ENCODE measurements at places on chromosomes 1 and 21.

GRCh38 chr1:20903437-20903836, 116.3 kb upstream of the HP1BP3 start:
- no peak for DNase-seq

DNA sequence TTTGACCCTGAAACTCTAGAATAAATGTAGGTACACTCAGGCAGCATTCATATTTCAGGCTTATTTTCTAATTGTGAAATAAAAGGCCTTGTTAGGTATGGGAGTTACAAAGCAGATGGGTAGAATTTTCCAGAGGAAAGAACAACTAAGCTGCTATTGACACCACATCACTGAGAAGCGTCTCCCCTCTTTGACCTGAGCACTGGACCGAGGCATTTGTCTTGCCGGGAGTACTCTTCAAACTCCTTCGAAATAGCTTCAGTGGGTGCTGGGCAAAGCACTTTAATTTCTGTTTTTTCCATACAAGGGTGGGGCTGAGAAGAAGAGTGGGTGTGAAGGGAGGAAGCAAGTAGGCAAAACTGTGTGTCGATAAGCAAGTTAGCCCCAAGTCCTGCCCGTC, 36.4 kb downstream of the ABCA4 start:
- DNase-seq, result no peak

DNA sequence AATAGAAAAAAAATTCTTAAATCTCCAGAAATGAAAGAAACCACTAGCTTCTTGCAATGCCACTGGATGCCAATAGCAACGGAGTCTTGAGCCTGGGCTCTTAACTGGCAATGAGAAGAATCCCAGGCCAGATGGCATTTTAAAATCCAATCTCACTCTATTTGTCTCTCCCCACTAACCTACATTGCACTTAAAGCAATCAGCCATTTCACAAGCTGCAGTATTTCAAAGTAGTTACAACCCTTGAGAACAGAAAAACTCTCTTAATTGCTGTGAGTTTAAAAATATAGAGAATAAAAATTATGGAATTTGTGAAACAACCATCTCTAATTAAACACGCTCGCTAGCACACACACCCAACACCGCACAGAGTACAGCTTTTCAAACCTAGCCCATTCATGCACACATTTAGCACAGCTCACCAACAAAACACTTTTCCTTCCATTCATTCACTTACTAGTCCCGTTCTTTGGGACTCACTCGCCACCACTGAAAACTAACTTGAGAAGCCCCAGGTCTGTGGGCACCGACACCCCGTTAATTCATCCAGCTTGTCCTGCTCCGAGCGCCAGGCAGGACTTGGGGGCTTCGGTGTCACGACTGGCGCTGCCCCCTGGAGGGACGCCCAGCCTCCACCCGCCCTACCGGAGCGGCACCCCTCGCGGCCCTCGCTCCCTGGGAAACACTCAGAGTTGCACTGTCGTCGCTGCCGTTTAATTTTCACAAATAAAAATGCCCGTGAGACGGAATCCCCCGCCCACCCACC, 1.0 kb downstream of the DDAH1 start:
- DNase-seq, result no peak

DNA sequence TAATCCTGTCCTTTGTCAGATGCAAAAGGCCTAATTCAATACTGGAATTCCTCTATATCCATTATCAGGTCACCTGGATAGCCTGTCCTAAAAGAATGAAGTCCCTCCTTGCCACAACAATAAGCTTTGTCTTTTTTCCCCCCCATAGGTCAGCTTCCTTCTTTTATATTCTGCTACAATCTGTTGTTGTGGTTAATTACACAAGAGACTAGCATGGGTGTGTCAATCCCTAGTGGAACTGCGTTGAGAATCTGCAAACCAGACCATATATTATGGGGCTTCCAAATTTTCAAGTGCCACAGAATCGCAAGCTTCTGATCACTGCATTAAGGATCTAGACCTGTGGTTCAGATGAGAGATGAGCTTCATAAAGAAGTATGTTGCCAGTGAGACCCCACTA, 349.6 kb downstream of the SMYD3 start:
- DNase-seq, result no peak

DNA sequence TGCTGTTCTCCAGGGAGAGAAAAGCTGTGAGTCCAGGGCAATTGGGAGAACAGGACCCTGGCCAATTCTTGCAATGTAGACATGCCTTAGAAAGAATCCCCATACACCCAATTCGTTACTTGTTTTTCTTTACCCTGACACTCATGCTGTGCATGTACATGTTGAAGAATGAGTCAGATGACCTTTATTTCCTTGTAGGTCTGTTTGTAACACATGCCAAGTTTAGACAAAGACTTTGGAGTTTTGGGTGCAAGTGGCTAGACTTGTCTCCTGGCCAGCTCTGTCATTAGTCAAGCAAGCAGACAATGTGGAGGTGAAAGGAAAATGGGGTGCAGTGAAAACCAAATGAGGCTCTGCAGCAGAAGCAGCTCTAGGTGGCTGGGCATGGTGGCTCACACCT, 38.1 kb downstream of the GNPAT start:
- DNase-seq, result no peak

DNA sequence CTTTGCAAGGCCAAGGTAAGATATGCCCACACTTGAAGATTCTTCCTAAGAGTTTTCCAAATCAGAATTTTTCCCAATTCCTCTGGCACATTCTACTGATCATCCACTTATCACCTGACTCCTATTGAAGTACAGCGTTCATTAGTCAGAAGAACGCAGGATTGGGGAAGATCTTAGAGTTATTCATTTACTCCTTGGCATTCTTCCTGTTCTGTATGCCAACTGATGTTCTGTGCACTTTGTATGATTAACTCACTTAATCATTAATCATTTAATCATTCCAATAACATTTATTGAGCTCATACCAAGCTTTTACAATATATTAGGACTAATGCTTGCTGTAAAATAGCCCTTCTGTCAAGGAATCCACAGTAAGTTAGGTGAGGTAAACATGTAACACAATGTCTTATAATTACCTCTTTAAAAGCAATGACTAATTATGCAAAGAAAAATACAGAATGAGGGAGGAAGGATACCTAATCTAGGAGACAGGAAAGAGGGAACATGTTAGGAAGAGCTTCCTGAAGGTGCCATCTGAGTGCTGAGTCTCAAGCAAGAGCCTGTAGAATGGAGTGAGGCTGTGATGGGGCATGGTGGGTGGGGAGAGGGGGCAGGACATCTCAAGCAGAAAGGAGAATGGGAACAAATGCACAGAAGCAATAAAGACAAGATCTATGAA, 71.1 kb upstream of the DPT start:
- DNase-seq, result no peak

- no peak for DNase-seq
Observed at GRCh38 chr1:239735111-239735510, 348.7 kb downstream of the CHRM3 start.

DNA sequence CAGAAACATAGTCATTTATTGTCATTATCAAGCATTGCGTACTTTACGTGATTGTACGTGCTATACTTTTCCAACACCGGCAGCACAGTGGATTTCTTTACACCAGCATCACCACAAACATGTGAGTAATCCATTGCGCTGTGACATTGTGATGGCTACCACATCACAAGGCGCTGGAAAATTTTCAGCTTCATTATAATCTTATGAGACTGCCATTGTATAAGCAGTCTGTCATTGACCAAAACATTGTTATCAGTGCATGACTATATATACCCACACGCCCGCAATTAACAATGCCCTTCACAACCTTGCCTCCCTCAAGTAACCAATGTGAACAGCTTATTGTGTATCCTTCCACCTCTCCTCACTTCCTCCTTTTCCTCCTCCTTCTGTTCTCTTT, 137.6 kb downstream of the ZZZ3 start:
- DNase-seq, result no peak

GRCh38 chr1:38444770-38445442, 398.3 kb upstream of the POU3F1 start:
- DNase-seq, result no peak

All from amniotic stem cell (primary cell).